Left kidney (tissue), 8 donors: ENCODE measurements at places on chromosomes 3 and 15.

DNA sequence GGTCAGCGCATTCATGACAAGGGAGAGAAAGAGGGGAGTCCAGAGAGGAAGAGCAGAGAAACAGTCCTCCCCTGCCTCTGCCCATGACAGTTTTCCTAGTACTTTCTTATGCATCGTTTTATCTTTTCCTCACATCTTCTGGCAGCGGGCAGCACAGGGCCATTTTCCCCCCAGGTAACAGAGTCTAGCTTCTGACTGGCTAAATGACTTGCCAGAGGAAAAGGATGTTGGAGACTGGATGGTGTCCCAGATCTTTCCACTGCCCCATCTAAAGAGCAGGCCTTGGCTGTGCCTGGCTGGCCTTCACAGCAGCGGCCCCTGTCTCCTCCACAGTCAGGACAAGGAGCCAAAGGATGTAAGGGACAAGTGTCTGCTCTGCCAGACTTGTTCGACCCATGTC is 59.3 kb downstream of the CTDSPL start:
- DNase-seq: no peak

DNA sequence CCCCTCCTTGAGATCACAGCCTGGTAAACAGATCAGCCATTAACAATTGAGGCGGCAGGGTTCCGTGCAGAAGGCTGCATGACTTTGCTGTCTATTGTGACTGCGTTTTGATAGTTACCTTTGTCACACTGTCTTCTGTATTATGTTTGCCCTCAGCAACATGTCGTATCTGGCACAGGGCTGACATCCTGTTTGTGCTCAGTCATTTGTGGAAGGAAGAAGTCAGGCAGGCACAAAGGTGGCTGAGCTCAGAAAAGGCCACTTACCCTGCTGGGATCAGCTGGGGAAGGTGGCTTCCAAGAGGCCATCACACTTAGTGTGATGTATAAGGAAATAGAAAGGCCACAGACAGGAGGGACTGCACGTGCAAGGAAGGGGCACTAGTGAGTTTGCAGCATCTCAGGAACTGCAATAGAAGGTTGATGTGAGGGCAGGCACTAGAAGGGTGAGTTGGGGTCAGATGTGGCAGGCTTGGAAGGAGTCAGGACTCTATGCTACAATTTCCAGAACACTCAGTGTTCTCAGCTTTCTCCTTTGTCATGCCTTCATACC is 13.4 kb downstream of the PML start:
- DNase-seq: no peak

GRCh38 chr3:188627652-188628051 is 473.7 kb downstream of the LPP start:
- no peak for DNase-seq

DNA sequence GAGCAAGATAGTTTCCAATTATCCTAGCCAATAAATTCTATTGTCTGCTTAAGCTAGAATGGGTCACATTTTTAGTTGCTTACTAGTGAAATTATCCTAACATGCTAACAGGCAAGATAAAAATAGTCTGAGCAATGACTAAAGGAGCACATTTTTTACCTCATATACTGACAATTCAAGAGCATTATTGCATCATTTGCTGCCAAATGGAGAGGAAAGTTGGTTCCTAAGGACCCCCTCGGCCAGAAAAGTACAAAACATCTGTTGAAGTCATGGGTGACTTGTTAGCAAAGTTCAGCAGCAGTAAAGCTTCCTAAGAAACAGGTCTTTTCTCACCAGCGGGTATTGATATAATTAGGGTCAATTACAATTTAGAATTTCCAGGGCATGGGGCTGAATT is 1001.0 kb downstream of the FHIT start:
- DNase-seq: no peak

DNA sequence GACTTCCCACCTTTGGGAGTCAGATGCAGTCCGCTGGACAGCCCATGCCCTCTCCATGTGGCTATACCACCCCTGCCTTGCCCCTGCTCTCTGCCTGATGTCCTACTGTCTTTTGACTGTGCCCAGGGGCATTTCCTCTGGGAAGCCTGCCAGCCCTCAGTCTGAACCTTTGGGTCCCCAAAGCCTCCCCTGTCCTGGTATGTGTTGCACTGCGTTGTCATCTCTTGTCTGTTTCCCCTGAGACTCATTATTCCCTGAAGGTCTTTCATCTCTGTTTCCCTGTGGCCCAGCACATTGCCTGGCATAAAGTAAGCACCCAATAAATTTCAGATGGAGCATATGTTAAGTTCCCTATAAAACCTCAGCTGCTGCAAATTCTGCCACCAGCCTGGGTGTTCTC is 236.6 kb upstream of the CTDSPL start:
- DNase-seq: no peak

GRCh38 chr3:108713816-108714215 is 43.4 kb downstream of the RETNLB start:
- DNase-seq: no peak

- no peak for DNase-seq
Observed at GRCh38 chr3:85835857-85836440, 877.2 kb downstream of the CADM2 start.

DNA sequence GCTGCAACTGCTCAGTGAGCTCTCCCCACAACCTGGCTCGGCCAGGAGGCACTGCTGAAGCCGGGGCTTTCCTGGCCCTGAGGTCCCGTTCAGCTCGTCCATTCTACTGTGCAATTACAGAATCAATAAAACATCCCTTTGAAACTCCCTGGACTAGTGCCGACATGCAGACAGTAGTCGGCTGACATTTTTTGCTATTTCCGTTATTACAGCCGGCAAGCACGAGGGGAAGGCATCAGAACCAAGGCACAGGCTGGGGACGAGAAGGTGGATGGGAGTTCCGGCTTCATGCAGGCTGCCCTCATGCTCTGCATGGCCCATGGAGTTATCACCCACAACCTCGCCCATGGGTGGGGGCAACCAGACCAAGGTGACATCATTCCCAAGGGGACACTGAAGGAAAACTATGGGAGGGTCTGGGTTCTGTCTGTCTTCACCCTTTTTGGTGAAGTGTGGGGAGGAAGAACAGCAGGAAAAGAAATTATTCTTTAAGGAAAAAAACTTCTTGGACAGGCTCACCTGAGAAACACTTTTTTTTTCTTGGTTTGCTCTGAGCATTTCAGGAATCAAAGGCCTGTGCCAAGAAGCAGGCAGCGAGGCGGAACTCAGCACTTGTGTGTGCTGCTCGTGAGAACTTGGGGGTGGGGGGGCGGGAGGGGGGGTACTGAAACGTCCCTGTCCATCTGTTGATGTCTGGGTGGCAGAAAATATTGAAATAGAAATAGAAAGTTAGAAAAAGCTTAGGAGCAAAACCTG is 154.5 kb downstream of the FOXP1 start:
- peak; percentile 38 for DNase-seq

DNA sequence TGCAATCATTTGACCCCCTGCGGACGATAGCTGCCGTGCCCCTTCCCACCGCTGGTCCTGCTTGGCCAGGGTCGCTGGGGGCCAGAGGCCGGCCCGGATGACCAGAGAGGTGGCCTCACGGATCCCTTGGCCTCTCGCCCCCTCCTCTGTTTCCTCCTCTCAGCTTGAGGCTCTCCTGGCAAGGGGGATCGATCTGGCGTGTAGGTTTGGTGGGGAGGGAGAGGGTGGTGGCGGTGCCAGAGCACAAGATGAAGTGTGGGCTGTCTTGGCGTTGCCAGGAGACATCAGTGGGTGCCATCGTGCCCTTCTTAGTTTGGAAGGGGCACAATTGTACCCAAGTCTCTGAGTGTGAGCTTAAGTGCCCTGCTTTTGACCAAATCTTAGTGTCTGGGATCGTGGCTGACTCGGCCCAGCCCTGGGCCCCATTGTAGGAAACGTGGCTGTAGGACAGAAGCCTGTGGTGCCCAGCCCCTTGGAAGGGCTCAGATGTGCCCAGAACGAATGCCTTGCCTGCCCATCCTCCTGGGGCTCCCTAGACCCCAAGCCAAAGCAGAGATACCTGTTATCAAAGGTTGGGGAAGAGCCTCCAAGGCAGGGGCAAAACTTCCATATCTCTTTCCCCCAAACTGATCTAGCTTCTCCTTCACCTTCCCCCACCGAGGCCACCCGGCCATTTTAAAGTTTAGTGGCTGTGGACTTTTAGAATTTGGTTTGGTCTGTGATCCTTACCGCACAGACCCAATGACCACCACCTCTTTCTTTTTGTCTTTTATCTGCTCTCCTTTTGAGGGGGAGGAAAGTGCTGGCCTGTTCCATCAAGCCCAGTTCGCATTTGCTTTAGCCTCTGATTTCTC is 14.4 kb downstream of the NR2F2 start:
- no peak for DNase-seq

- no peak for DNase-seq
Observed at GRCh38 chr3:140447136-140447535, 230.7 kb upstream of the TRIM42 start.

GRCh38 chr15:71444032-71444810 is 328.9 kb downstream of the THSD4 start:
- DNase-seq: no peak

DNA sequence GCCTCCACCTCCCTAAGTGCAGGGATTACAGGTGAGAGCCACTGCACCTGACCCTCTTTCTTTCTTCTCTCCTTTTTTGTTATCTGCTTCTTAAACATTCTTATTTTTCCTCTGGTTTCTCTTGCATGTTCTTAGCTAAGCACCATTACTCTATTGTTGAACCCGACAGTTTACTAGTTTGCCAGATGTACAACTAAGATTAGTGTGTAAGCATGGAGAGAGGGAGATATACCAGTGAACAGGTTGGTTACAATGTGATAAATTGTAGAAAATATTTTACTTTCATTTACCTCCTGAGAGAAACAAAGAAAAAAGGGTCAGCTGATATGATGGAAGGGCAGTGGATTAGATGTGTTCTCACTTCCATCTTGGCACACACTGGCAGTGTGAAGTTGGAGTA is 4.9 kb downstream of the HAUS2 start:
- DNase-seq: no peak

GRCh38 chr3:106534206-106534605 is 665.4 kb upstream of the CBLB start:
- DNase-seq: no peak

DNA sequence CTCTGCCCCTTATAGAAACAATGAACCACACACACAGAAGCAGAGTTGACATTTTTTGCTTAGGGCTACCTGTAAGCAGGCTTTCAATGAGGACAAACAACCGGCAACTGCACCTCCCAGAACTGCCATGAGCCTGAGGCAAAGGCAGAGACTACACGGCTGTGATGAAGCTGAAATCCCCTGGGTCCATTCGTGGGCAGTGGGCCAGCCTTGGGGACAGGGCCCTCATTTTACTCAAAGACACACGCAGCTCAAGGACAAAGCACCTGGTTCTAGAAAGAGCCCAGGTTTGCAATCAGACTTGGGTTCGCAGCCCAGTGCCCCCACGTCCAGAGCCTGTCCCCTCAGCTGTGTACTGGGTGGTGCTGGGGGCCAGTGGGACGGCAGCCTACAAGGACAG is 17.9 kb downstream of the FAM174B start:
- no peak for DNase-seq

DNA sequence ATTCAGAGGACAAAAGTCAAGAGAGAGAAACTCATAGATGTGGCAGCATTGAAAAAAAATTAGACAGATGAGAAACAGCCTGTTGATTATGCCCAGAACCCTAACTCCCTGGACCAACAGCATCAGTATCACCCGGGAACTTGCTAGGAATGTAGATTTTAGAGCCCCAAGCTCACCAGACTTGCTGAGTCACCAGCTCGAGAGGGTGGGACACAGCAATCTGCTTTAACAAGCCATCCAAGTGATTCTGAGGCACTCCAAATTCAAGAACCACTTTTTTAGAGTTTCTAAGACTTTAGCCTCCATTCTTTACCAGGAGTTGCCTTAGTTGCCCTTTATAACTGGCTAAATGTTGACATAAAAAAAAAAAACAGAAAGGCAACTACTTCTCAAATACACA is 70.9 kb downstream of the CGGBP1 start:
- DNase-seq: no peak

DNA sequence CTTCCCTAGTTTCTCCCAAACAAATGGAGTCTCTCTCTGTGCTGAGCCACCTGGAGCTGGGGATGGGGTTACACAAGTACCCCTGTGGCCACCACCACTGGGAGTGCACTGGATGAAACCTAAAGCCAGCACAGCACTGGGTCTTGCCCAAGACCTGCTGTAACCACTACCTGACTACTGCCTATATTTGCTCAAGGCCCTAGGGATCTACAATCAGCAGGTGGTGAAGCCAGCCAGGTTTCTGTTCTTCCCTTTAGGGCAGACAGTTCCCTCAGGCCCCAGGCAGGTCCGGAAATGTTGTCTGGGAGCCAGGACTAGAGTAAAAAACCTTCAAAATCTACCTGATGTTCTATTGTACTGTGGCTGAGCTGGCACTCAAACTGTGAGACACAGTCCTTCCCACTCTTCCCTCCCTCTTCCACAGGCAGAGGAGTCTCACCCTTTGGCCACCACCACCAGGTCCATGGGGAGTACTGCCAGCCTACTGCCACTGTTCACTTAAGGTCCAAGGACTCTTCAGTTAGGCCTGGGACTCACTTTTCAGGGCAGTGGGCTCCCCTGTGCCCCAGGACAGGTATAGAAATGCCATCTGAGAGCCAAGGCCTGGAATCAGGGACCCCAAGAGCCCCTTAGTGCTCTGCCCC is 23.8 kb downstream of the C3orf20 start:
- no peak for DNase-seq

- no peak for DNase-seq
Observed at GRCh38 chr15:89409184-89410038, 74.8 kb upstream of the POLG start.

GRCh38 chr3:62749130-62749529 is 126.1 kb downstream of the CADPS start:
- DNase-seq: no peak

GRCh38 chr15:25368850-25369249 is 70.0 kb downstream of the UBE3A start:
- DNase-seq: no peak

DNA sequence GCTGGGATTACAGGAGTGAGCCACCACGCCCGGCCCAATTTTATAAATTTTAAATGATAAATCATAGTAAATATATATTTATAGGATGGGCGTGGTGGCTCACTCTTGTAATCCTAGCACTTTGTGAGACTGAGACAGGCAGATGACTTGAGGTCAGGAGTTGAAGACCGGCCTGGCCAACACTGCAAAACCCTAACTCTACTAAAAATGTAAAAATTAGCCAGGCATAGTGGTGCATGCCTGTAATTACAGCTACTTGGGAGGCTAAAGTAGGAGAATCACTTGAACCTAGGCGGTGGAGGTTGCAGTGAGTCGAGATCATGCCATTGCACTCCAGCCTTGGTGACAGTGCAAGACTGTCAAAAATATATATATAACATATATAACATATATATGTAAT is 26.4 kb downstream of the MFN1 start:
- DNase-seq: no peak

- DNase-seq: no peak
Observed at GRCh38 chr3:197021231-197021630, 8.4 kb downstream of the MELTF start.

DNA sequence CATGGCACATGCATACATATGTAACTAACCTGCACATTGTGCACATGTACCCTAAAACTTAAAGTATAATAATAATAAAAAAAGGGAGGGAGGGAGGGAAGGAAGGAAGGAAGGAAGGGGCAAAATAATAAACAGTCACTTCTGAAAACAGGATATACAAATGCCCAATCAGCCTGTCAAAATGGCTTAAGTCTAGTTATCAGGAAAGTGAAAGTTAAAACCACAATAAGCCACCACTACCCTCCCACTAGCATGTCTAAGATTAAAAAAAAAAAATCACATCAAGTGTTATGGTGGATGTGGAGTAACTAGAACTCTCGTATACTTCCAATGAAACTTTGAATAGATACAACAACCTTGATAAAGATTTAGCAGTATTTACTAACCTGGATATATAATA is 145.6 kb upstream of the GMNC start:
- no peak for DNase-seq

GRCh38 chr3:115019900-115020299 is 127.2 kb downstream of the ZBTB20 start:
- DNase-seq: no peak

GRCh38 chr15:71219101-71219500 is 103.8 kb downstream of the THSD4 start:
- DNase-seq: no peak
